ENCODE measurements at places on chromosomes 16 and 17.

DNA sequence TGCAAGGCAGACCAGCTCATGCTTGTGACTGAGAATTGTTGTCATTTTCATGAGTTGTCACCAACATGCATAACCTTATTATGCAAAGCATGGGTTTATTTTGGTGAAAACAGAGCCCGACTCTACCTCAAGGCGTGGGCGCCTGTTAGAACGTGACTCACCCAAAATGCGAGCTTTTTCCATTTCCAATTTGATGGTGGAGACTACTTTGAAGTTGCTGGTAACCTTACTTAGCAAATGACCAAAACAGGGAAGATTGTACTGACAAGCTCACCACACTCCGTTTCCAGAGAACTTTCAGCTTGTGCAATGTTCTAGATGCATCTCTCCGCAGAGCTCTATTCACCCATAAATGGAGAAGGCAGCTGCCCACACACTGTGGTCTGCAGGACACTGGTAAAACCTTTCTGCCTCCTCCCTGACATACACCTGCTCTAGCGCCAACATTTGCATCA, 284.5 kb downstream of the MAF start:
- peak; percentile 92 for DNase-seq

DNA sequence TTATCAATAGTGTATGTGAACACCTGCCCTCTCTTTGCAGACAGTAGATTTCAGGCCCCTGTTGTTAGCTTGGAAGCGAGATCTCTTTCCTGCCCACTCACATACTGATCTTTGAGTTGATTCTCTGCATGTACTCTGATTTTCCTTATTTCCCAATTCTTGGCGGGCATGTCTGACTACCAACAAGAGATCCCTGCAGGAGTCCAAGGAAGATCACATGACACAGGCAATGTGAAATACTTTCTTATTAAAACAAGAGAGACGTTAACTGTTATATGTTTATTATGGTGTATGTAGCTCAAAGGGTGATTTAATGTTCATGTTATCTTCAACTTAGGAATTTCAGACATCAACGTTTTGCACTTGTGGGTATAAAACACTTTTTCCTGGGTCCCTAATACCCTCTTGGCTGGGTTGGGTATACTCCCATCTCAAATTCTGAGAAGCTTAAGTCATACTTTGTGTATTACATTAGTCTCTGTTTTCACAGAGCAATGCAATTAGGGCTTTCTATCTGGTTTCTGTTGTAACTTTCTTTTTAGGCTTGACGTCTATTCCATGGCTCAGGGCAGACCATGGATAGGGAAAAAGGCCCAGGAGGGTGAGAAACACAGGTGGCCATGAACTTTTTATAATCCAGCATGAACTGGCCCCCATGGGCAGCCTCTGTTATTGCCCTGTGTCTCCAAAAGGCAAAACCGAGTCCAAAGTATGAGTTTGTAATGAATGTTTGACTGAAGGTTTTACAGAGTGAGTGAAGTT, 32.2 kb downstream of the HSD17B2 start:
- no peak for DNase-seq

DNA sequence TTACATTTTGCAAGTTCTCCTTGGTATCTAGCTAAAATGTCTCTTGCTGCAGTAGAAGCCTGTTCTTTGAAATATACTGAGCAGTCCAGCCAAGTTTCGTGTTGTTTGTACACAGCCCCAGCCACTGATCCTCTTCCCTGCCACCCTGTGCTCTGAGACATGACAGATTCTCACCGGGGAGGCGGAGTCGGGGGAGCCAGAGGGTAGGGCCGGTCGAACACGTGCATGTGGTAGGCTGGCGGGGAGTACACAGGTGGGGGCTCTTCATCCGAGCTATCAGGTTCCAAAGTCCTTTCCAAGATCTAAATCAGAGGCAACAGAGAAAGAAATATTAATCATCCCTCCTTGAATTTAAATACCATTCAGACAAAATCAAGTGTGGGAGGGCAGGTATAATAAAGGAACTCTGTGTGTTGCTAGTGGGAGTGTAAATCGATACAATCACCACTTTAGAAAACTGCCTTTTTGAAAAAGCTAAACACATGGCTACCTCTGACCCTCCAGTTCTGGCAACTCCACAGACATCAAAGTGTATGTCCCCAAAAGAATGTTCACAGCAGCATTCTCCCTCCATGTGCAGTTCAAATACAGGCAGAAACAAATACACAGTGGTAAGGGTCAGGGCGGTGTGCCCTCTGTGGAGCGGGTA, 29.7 kb upstream of the MRPS23 start:
- DNase-seq, result peak; percentile 21

DNA sequence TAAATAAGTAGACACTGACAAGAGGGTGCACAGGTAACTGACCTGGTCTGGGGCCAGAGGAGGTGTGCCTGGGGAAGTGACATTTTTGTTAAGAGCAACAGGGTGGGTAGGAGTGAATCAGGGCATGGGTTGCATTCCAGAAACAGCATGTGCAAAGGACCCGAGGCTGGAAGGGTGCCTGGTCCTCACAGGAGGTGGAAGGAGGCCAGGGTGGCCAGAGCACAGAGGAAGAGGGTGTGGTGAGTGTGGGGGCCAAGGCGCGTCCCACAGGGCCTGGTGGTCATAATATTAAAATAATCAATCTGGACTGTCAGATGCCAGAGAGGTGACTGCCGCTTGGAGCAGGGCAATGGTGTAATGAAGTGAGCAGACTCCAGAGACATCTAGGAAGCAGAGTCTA, 14.3 kb downstream of the ARHGAP23 start:
- no peak for DNase-seq

- DNase-seq, result no peak
Observed at GRCh38 chr16:82756283-82756599, 129.5 kb downstream of the CDH13 start.

DNA sequence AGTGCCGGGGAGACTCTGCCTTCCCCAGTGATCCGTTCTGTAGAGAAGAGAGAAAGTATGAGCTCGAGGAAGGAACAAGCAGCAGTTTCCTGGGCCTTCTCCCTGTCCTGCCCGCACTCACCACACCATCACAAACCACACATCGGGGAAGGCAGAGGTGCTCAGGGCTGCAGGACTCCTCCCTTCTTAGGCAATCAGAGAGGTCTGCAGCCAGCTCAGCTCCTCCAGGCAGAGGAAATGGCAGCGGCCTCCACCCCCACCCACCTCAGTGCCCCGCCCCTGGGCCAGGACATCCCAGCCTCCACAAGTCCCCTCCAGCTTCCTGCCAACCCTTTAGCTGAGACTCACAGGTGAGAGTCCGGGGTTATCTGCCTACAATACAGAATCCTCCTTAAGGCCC, 2.0 kb downstream of the ZNF319 start:
- DNase-seq, result peak; percentile 86

DNA sequence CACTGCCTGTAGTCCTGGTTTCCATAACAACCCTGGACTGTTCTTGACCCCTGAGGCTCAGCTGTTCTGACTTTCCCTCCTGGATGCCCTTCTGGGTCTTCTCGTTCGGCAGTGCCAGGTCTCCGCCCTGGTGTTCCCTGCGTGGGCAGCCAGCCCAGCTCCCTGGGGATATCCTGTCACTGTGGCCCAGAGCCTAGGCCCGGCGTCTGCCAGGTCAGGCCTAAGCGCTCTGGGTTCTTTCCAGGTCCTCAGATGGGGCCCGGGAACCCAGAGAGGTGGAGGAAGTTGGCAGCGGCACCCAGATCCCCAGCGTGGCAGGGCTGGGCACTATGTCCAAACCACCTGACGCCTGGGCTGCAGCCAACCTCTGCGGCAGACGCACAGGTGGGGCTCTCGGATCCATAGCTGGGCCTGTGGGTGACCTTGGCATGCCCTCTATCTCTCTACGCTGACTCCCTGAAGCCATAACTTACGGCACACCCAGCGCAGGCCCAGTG, 12.5 kb upstream of the ATP2A3 start:
- no peak for DNase-seq

GRCh38 chr16:11429823-11430222, 84.6 kb downstream of the RMI2 start:
- no peak for DNase-seq

DNA sequence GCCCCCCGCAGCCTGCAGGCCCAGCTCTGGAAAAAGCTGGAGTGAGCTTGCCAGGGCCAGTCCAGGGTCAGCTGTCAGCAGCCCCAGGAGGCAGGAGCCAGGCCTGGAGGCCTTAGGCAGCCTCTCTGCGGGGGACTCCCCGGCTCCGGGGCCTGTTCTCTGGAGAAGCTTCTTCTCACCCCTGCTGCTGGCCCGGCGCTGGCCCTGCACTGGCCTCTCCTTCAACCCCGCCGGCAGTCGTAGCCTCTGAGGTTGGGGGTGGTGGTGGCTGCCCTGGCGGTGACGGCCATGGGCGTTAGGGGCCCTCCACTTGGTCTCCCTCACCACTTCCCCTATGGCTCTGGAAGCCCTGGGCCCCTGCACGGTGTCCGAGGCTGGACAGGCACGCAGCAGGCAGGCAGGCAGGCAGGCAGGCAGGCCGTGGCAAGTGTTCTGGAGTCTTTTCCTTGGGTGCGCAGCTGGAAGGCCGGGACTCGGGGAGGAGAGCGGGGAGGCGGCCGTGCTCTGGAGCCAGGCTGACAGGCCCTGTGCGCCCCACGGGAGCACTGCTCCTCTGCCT, 2.1 kb downstream of the FOXF1 start:
- DNase-seq, result no peak

DNA sequence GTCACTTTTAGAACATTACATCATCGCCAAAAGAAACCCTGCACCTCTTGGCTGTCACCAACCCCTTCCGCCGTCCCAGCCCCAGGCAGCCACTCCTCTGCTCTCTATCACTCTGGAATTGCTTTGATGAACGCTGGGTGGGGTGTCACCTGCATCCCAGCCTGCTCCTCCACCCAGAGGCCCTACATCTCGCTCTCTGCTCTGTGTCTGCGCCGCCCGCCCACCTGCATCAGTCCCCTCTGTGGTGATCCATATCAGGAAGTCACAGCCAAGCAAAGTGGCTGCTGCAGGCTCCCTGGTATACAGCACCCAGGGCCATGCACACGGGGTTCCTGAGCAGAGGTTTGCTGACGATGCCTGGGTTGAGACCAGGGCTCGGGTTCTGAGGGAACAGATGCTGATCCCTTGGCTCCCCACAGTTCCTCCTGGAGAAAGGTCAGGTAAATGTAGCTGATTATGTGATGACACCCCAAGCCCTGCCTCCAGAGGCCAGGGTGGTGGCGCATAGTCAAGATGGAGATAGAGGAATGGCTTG, 30.8 kb downstream of the MPRIP start:
- no peak for DNase-seq

DNA sequence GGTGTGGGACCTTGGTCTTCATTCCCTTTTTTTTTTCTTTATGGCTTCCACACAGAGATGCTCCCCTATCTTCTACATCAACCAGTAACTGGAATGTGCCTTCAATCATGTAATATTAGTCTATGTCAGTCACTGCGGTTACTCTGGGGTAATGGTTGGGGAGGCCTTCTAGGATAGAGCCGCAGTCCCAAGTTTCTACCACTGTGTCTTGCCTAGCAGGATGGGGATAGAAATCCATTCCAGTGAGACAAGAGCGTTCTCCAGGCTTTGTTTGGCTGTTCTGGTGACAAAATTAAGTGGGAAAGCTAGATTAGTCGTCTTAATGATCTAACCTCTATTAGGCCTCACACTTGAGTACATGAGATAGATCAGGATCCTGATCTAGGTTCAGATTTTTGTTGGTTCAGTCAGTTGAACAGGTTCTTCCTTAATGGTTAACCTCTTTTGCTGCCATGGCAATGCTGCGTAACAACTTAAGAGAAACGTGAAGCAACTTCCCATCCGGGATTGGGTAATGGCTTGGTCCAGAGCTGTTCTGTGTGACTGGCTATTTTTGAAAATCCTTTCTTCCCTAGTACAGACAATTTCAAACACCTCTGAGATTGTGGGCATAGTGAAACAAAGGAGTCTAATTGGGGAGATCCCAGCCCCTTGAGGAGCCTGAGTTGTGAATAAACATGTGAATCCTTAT, 8.7 kb downstream of the MSL1 start:
- no peak for DNase-seq

GRCh38 chr17:47275245-47275984, 21.8 kb downstream of the ITGB3 start:
- no peak for DNase-seq

GRCh38 chr16:77183137-77183536, 7.9 kb upstream of the MON1B start:
- DNase-seq, result no peak

GRCh38 chr16:60648290-60648689, 1387.9 kb downstream of the CDH8 start:
- DNase-seq, result no peak

GRCh38 chr16:56475201-56475600, 23.8 kb downstream of the OGFOD1 start:
- DNase-seq, result no peak

GRCh38 chr16:52690468-52690867, 143.5 kb upstream of the TOX3 start:
- no peak for DNase-seq

- peak; percentile 40 for DNase-seq
Observed at GRCh38 chr16:87764600-87765472, 950 bp downstream of the KLHDC4 start.
